ENCODE measurements at places on chromosomes 11 and 22.

DNA sequence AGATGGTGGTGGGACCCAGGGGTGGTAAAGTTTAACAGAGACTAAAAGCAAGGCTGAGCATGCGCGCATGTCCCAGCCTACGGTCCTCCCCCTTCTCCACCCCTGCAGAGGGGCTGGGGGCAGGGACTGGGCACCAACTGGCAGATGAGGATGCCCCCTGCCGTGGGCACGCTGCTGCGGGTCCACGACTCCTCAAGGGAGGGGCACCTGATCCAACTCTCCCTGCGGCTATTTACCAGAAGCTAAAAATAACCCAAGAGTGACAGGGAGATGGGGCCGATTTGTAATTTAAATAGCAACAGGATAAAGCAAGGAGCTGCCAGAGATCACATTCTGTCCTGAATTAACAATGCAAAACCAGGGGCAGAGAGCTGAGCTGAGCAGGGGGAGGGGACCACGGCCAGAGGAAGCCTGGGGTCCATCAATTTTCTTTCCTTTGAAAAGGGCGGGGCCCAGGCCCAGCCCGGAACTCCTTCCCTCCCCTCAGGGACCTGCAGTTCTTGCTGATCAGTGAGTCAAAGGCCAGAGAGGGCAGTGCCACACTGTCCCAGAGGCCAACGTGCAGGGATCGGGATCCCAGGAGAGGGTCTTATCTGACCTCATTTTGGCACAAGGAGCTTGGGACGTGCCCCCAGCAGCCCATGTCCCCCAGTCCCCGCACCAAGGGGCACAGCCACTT lies 8.1 kb upstream of the DGKZ start:
- DNase-seq, result no peak

DNA sequence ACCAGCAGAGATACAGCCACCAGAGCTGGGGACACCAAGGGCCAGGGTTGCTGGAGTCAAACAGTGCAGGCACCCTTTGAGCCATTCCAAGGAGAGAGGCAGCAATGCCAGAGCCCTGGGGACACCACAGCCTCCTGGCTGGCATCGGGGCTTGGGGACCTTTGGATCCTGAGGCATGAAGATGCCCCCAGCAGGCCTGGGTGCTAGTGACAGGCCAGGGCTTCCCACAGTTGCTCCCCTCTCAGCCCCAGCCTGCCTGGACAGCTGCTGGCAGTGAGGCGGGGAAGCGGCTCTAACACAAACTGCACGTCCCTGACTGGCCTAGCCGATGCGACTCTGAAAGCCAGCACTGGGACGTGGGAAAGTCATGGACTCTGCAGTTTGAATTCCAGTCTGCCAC lies 2.7 kb downstream of the CD5 start:
- DNase-seq, result no peak

DNA sequence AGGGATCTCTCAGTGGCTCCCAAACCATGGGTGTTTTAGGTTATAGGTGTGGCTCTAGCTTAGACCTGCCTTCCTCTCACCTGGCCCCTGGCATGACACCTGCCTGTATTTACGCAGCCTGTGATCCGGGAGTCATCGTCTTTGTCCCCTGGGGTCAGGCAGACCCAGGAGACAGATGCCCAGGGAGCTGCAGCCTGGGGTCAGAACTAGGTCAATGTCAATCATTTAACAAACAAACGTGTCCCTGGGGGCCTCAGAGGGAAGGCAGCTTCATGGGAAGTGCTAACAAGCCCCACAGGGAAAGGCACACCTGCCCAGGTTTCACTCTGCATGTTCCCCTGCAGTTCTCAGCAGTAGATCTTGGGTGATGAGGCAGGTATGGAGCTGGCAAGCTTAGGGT lies 12.0 kb downstream of the BACE1-AS start:
- no peak for DNase-seq

- no peak for DNase-seq
Measured at GRCh38 chr22:22558071-22558971, 744 bp downstream of the PRAME start.

GRCh38 chr11:47111318-47111804 lies 65.3 kb downstream of the ARFGAP2 start:
- DNase-seq, result no peak

- DNase-seq, result no peak
Measured at GRCh38 chr11:132549001-132549400, 983.3 kb downstream of the OPCML start.

- no peak for DNase-seq
Measured at GRCh38 chr11:131857246-131857645, 486.8 kb downstream of the NTM start.

GRCh38 chr11:77557553-77557952 lies 32.2 kb upstream of the AQP11 start:
- DNase-seq, result no peak

GRCh38 chr22:21587803-21588611 lies 20.5 kb downstream of the UBE2L3 start:
- DNase-seq, result peak; percentile 47

DNA sequence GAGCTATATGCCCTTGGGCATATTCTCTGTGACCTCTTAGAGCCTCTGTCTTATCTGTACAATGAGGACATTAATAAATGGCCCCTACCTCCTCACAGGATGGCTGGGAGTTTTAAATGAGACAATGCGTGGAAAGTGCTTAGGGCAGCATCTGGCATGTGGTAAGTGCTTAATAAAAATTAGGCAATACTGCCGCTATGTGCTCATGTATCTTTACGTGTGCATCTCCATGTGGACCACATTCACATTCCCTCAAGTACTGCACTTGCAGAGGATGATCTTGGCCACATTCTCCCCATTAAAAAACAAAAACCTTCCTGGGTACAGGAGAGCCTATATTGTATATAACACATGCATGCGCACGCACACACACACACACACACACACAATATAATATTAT lies 19.1 kb upstream of the BSX start:
- DNase-seq, result no peak

GRCh38 chr22:22425356-22425755 lies 83.2 kb downstream of the ZNF280B start:
- DNase-seq, result no peak

DNA sequence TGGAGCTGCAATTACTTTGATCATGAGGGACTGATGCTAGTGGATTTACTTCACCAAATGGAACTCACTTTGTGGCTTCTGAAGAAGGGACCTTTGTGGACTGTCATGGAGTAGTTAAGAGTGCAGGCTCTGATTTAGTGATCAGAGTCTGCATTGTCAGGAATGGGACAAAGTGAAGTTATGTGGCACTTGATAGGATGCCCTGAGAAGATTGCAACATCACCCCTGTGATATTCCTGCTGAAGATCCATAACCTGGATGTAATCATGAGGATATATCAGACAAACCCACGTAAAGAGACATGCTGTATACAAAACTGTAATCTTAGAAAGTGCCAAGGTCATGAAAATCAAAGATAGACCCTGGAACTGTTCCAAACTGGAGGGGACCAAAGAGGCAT lies 1.6 kb upstream of the TFIP11 start:
- no peak for DNase-seq

- peak; percentile 85 for DNase-seq
Measured at GRCh38 chr22:36454916-36455570, 26.4 kb downstream of the TXN2 start.

DNA sequence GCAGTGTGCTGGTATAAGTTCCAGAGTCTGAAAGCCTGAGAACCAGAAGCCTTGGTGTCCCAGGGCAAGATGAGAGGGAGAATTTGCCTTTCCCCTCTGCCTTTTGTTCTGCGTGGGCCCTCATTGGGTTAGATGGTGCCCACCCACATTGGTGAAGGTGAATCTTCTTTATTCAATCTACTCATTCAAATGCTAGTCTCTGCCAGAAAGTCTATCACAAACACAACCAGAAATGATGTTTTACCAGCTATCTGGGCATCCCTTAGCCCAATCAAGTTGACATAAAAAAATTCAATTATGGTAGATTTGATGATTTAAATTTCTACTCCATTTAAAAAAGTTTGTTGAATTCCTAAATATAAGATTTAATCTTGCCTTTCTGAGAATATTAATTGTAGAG lies 22.2 kb downstream of the CSTPP1 start:
- DNase-seq, result no peak

GRCh38 chr11:44987506-44987905 lies 36.8 kb upstream of the TP53I11 start:
- DNase-seq, result no peak

DNA sequence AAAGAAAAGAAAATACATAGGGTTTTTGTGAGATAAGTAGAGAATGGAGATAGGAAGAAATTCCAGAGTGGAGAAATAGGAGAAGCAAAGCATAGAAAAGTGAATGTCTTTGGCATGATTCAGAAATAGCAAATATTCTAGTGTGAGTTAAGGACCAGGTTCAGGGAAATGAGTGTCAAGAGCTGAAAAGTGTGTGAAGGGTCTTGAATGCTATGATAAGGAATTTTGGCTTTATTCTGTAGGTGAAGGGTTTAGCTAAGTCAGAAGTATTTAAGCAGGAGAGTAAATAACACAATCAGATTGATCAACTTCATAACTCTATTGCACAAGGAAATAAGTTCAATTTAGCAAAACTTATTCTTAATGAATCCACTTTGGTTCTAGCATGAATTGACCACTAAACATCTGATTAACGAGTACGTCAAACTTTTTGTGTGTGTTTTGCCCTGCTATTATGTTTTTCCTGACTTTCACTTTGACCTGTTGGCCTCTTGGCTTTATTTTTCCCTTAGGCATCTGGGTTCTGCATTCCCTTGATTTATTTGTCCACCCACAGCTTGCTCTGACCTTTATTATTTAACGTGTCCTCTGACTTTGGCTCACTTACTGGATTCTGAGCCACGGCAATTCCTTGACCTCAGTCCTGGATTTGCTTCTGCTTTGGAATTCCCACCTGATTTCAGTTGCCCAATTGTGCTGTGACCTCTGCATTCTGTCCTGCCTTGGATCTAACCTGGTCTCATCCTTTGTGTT lies 11.9 kb upstream of the TMEM218 start:
- DNase-seq, result no peak

DNA sequence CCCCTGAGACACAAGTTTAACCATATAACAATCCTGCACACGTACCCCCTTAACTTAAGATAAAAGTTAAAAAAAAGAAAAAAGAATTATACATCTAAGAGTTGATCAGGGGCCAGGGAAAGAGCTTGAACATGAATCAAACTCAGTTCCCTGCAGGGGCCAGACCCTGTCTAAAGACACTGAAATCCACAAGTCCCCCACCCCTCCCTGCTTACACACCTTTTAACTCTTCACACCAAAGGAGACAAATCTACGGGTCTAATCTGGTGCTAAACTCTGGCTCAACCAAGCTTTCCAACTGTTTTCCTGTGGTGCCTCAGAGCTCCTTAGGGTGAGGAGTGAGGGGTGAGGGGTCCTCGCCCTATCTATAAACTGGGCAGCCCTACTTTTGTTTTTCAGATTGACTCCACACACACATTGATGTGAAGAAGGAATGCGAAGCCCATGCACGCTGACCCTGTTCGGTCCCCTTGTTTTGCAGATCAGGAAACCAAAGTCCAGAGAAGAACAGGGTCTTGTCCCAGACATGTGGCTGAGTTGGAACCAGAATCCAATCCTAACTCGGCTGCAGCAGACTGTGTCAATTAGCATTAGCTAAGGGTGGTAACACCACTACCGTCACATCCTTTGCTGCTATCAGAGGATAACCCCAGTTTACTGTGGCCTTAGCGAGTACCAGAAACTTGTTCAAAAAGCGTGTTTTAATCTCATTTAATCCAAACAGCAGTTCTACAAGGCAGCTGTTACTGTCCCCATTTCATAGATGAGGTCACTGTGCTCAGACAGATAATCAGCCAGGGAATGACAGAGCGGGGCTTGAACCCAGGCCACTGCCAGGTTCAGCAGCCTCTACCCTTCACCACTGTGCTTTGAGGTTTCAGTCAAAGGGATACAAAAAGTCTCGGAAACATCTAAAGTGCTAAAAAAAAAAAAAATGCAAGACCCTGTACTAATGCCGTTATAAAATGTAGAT lies 145.2 kb upstream of the SYT13 start:
- DNase-seq, result no peak

DNA sequence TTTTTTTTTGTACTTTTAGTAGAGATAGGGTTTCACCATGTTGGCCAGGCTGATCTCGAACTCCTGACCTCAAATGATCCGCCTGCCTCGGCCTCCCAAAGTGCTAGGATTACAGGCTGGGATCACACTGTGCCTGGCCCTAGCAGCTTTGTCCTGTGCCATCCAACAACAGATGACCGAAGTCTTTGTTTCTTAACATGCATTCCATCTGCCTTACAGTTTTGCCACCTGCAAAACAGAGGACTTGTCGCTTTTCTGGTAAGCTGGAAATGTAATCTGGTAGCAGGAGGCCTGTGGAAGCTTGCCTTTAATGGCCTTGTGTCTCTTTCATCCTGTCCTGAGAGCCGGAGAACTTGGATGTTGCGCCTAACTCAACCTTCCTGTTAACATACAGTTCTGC lies 58.7 kb upstream of the PPP6R3 start:
- DNase-seq, result no peak

DNA sequence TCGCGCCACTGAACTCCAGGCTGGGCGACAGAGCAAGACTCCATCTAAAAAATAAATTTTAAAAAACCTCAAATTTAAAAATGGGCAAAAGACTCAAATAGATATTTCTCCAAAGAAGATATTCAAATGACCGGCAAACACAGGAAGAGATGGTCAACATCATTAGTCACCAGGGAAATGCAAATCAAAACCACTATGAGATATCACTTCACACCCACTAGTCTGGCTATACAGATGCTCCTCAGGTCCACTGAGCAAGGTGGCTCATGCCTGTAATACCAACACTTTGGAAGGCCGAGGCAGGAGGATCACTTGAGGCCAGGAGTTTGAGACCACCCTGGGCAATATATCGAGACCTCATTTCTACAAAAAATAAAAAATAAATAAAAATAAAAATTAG lies 43.3 kb upstream of the SLC35C1 start:
- DNase-seq, result no peak

DNA sequence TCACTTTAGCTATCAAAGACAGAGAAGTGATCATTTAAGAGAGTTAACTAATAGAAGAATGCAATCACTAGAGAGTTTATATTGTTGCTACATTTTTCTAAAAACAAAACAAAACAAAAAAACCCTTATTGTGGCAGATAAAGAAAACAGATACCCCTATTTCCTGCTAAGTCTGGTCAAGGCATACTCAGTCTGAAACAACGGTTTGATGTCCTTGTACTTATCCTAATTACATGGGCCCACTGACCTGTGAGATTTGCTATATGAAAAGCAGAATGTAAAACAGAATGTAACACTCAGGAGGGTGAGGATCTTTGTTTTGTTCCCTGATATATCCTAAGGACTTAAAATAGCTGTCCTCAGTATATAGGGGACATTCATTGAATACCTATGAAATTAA lies 24.6 kb downstream of the MAML2 start:
- no peak for DNase-seq

- no peak for DNase-seq
Measured at GRCh38 chr11:122322329-122322728, 206.3 kb upstream of the BLID start.

- DNase-seq, result no peak
Measured at GRCh38 chr11:2816941-2817421, 68.6 kb downstream of the CDKN1C start.

- no peak for DNase-seq
Measured at GRCh38 chr11:59754494-59754858, 700 bp upstream of the STX3 start.

- peak; percentile 81 for DNase-seq
Measured at GRCh38 chr11:59135648-59136461, 6.8 kb upstream of the FAM111A start.
